SIG-M5 (cell line): ENCODE measurements at places on chromosomes 11 and 22.

DNA sequence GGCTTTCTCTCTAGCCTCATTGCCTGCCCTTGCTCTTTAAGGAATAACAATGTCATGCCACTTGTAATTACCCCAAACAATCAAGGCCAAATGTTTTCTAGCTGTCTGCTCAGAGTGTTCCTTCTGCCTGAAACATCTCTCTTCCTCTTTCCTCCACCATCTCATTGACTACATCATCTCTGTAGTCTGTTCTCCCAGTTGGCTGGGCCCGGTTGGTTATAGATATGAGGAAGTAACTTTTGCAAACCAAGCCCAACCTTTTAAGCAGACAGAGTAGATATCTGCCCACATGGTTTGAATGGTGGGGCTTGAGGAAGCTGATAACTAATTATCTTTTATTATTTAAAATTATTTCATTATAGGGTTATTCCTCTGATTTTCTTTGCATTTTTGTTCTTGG, 104.5 kb downstream of the NTM start:
- DNase-seq, result no peak

DNA sequence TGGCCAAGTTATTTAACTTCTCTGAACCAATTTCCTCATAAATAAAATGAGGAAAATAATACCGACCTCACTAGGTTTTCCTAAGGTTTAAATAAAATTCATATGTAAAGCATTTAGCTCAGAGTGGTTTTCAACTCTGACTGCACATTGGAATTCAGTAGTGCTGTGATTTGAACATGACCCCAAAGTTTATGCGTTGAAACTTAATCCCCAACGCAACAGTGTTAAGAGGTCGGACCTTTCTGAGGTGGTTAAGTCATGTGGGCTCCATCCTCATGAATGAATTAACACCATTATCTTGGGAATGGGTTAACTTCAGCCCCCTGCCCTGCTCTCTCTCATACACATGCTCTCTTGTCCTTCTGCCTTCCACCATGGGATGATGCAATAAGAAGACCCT, 322.2 kb downstream of the AASDHPPT start:
- DNase-seq, result no peak

DNA sequence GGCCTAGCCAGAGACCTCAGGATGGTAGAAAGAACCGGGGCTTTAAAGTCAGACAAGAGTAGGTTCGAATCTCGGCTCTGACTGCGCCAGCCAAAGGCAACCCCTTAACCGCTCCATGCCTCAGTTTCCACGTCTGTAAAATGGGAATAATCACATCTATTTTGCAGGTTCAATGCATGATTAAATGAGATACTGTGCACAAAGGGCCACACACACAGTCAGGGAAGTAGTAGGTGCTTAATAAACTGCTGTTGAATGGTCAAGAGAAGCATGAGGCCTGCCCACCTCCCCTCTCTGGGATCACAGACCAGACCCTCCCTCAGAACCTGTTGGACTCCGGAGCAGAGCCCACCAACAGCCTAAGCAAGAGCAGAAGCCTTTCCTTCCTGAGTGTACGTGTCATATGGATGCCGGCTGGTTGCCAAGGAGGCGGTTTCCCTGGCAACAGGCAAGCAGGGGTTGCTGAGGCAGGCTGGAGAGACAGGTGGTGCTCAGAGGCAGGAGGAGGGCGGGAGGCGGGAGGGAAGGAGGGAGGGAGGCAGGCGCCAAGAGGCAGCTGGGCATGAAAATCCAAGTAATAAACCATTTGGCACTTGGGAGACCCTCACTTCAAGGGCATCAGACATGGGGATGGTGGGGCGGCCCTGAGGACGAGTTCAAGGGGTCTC, 43.9 kb downstream of the NFAM1 start:
- no peak for DNase-seq

GRCh38 chr11:107840129-107840484, 18.5 kb downstream of the SLC35F2 start:
- DNase-seq, result no peak

- no peak for DNase-seq
These were observed 98.9 kb upstream of the ISX start for GRCh38 chr22:34966980-34967565.

- no peak for DNase-seq
These were observed 74.0 kb upstream of the TTC12 start for GRCh38 chr11:113240389-113240788.

DNA sequence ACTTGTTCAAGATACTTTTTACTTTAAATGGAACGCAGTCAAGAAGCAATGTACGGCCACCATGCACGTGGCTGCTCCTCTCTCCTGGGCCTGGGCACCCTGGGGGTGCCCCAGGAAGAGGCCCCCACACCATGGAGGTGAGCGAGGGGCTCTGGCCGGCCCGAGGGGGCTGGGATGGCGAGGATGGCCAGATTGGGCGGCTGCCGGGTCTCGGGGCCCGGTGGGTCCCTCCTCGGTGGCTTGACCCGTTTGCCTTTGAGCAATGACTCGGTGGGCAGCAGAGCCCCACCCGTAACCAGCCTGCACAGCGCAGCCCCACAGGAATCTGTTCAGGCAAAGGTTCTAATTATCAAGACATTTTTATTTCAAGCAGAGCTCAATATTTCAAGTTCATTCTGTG, 167.4 kb downstream of the BRD1 start:
- no peak for DNase-seq

DNA sequence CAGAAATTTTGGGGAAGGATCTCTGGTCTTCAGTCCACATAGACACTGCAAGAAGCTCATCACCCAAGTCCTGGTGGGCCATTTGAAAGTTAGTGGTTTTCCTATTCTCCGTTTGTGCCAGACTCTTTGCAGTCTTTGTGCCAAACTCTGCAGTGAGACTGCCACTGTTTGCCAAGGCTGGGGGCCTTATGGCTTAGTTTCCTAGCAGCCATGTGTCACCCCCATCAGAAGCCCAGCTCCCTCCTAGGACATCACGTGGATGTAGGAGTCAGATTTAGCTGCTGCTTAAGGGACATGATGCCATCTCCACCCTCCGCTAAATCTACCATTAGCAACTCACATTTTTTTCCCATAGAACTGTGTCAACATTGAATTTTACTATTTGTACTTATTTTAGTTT, 220.0 kb downstream of the C11orf91 start:
- no peak for DNase-seq

GRCh38 chr11:100731471-100731870, 44.4 kb downstream of the ARHGAP42 start:
- no peak for DNase-seq

DNA sequence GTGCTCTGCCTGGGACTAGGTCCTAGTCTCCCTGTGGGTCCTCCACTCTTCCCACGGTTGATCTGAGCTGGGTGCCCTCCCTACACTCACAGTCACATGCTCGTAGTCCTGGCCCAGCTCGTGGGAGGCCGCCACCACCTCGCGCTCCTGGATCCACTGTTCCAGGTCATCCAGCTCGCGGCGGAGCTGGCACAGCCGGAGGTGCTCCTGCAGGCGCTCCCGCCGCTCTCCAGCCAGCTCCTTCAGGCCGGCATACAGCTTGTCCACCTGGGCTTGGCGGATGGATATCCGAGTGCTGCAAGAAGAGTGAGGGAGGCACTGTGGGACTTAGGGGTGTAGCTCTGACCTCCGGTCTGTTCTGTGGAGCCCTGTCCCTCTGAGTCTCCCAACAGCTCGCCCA, 14.8 kb upstream of the RBM4B start:
- DNase-seq, result no peak

- no peak for DNase-seq
These were observed 4.9 kb upstream of the OR52W1 start for GRCh38 chr11:6194065-6194581.

GRCh38 chr11:35017528-35018342, 101.3 kb downstream of the PDHX start:
- no peak for DNase-seq

- DNase-seq, result no peak
These were observed 11.1 kb upstream of the MYH9 start for GRCh38 chr22:36398601-36399471.

DNA sequence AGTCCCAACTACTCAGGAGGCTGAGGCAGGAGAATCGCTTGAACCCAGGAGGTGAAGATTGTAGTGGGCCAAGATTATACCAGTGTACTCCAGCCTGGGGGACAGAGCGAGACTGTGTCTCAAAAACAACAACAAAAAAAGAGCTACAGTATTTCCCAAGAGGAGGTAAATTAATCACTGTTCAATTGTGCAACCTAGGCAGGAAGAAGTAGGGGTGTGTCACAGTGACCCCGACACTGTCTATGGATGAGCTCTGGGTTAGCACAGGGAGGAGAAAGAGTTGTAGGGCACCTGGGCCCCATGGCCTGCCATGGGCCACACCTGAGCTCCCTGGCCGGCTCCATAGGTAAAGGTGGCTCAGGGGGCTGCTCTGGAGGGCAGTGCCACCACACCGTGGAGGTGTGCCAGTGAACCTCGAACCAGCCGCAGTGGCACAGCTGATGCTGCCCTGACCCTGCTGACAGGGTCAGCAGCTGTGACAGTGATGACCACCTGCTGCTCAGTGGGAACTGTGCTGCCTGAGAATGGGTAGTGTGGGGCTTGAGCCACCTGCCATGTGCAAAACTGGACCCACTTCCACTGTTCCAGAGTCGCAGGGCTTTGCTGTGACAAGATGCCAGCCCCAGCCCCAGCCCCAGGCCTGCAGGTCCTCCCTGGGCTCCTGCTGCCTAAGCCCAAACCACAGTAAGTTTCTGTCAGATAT, 84.0 kb upstream of the PITPNB start:
- no peak for DNase-seq

- no peak for DNase-seq
These were observed 17.5 kb downstream of the WT1 start for GRCh38 chr11:32417806-32418205.

- DNase-seq, result no peak
These were observed 41.4 kb downstream of the CERK start for GRCh38 chr22:46696614-46697013.

- no peak for DNase-seq
These were observed 81.6 kb upstream of the SORL1-AS1 start for GRCh38 chr11:121534131-121535093.

- no peak for DNase-seq
These were observed 67.3 kb upstream of the CSNK2A3 start for GRCh38 chr11:11420191-11420898.
